NCI-H187 (cell line): ENCODE measurements at places on chromosomes 5 and 9.

GRCh38 chr5:156401804-156402203, 74.8 kb downstream of the SGCD start:
- DNase-seq: no peak

DNA sequence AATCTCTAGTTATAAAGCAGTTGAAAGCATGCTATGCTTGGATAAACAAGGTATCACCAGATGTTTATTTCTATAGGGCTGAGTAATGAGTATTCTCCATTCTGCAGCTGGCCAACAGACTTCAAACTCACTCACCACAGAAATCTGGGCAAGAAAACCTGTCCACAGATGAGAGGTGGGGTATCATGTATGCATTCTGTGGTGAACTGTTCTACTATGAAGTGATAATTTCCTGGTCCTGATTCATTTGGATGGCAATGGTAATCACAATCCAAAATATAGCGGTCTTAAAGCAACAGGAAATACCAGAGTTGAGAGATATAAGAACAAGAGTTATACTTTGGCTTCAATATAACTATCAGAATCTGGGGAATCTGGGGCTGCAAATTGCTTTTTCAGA, 65.9 kb upstream of the EFNA5 start:
- no peak for DNase-seq

GRCh38 chr9:92631452-92632343, 38.2 kb downstream of the IPPK start:
- no peak for DNase-seq

DNA sequence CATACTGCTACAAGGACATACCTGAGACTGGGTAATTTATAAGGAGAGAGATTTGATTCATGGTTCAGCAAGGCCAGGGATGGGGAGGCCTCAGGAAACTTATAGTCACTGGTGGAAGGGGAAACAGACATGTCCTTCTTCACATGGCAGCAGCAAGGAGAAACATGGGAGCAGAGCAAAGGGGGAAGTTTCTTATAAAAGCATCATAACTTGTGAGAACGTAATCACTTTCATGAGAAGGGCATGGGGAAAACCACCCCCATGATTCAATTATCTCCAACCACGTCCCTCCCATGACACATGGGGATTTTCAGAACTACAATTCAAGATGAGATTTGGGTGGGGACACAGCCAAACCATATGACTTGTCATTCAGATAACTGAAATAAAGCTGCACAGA, 100.9 kb downstream of the ST8SIA4 start:
- no peak for DNase-seq

- no peak for DNase-seq
These were observed 45.4 kb downstream of the NACC2 start for GRCh38 chr9:136049491-136050265.

DNA sequence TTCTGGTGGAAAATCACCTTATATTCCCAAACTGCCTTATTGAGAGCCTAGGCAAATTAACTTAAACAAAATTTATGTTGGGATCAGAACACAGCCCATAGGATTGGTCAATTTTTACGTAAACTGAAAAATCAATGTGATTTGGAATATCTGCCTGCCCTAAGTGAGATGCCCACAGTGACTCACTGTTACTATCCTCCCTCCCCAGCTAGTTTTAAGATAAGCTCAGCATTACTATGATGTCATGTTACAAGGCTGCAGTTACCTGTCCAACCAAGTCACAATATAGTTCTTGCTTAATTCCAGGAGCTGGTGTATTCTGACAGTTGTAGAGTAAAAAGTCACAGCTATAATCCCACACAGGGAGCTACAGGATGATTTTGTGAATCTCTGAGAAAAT, 23.1 kb downstream of the SKP1 start:
- no peak for DNase-seq

DNA sequence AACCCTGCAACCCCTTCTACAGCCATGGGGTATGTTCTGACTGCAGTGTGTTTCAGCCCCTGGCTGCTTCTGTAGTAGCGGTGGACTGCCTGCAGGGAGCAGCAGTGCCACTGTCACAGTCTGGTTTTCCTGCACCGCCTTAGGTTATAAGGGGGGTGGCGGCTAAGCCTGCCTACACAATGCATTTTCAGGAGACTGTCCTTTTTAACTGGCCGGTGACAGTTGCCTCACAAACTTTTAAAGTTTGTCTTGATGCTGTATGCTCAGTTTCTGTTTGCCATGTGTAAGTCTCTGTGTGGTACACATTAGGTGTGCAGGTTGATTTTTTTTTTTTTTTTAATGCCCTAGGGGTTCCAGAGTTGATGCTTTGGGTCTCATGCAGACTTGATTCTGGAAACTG, 53.0 kb downstream of the NUP214 start:
- no peak for DNase-seq

DNA sequence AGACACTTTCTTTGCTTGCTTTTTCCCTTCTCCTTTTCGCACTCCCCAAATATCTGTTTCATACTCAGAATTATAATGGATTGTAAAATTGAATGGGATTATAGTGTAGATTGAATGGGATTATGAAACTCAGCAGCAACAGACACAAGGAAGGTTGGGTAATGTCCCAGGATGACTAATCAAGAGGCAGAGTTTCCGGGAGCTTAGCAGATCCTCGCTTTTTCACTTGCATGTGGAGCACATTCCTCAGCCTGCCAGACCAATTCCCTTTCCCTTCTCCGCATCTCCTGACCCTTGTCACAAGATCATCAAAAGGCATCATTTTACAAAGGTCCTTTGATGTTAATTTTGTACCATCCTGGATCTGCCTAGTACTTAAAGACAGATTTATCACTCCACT, 55.1 kb upstream of the SLC1A1 start:
- DNase-seq: no peak

DNA sequence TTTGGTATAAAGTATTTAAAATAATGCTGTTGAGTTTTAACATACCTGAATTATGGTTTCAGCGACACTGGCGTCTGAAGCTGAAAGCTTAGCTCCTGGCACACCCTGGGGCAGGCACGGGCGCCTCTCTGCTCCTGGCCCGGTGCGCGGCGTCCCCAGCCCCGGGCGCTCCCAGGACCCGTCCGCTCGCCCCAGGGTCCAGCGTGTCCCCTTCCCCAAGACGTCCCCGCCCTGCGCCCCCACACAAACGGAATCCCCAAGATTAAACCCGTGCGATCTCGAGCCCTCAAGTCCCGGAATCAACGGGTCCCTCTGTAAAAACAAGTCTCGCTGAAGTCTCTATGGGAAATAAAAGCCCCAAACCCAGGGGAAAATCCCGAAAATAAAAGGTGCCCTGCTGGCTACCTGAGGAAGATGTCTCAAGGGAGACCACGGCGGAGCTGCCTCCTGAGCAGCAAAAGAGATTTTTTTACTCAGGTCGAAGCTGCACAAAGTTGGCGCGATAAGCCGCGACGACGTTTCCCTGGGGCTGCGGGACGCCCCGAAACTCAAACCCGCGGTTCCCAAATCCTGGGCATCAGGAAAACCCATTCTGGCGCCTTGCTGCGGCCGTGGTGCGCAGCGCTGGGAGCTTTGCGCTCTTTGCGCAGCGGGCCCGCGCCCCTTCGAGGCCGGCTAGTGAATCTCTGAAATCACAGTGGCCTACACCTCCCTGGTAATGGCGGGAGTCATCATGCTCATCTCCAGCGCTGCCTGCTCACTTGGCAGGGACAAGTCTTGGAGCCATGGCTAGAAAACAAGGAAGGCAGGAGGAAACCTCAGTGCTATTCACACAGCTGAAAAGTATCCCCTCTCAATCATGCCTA, 6.3 kb upstream of the IFNA8 start:
- DNase-seq: no peak

DNA sequence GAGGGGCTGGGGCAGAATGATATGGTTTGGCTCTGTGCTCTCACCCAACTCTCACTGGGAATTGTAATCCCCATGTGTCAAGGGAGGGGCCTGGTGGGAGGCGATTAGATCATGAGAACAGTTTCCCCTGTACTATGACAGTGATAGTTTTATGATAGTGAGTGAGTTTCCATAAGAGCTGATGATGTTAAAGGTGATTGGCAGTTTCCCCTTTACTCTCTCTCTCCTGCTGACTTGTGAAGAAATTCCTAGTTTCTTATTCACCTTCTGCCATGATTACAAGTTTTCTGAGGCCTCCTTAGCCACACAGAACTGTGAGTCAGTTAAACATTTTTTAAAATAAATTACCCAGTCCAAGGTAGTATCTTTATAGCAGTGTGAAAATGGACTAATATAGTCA, 120.4 kb upstream of the CDH9 start:
- no peak for DNase-seq

GRCh38 chr5:59772206-59772605, 121.3 kb downstream of the PDE4D start:
- no peak for DNase-seq

DNA sequence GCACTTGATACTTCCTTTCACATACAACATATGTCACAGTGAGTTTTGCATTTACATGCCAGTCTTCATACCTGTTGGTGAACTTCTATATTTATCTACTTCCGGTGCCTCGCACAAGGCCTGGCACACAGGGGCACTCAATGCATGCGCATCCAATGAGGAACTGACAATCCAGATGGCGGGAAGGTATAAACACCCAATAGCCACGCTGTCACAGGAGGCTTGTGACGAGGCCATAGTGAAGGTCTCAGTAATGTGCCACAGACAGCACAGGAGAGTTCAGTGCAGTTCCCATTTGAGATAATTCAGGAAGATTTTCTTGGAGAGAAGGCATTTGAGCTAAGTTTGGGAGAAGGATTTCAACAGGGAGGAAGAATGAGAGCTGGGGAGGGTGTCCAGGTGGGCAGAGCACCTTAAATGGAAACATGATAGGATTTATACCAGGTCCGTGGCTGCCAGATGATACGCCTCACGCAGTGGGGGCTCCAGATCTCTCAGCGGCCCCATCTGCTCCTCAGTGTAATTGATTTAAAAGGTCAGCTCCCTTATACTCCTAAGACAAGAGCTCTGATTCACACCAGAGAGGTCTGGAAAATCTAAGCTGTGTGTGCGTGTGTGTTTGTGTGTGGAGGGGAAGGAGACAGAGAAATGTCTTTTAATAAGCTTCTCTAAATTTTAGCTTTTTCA, 206.2 kb downstream of the DCP2 start:
- DNase-seq: no peak

GRCh38 chr9:131240047-131240921, 36.0 kb downstream of the FAM78A start:
- DNase-seq: no peak

DNA sequence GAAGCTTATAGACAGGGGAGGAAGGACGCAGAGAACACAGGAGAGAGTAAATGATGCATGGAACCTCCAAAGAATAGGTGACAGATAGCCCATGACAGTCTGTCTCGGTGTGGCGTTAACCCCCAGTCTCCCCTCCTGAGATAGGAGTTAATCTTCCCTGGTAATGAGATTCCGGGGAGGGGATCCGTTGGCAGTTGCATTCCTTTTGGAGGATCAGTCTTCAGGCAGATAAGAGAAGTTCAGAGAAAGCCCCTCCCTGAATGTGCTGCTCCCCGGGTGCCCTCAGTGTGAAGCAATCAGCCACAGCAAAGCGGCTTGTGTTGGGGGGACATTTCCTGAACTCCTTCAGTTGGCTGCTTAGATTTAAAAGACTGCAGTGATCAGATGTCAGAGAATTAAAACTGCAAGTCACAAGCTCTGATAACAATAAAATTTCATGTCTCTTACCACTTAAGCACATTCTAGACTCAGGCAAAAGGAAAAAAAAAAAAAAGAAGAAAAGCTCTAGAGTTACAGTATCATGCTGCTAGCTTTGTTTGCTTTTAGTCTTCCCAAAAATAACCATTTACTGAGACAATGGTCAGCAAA, 121.1 kb downstream of the EGFLAM start:
- DNase-seq: no peak

DNA sequence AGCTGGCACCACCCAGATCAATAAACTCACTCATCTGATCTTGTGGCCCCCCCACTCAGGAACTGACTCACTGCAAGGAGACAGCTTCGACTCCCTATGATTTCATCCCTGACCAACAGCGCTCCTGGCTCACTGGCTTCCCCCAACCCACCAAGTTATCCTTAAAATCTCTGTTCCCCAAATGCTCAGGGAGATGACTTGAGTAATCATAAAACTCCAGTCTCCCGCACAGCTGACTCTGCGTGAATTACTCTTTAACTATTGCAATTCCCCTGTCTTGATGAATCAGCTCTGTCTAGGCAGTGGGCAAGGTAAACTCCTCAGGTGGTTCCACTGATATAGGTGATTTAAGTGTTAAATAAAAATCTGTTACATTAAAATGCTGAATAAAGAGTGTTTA, 1.9 kb upstream of the TRIM32 start:
- no peak for DNase-seq

DNA sequence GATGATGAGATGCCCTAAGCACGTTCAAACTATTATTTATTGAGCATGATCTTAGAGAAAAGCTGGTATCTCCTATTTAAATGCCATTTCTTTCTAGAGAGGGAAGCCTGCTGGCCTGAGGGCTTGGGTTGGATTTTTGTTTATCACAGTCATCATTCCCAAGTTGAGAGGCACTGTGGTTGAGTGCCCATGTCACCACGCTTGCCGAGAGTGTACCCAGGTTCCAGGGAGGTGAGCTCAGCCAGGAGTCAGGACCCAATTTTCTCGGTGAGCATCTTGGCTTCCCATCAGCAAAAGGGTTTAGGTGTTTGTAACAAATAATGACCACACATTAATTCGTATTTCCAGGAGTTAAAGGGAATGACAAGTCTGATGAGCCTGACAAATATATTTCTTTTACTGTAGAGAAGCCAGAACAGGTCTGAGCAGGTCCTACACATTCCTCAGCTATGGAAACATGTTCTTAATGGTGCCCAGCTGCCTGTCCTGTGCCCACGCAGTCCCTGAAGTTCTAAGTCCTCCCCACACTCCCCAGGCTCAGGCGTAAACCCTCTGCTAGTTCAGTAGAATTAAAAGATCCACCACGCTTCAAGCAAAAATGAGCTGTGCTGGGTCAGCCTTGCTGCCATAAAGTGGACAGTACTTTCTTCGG, 258.9 kb upstream of the IRX2 start:
- no peak for DNase-seq

DNA sequence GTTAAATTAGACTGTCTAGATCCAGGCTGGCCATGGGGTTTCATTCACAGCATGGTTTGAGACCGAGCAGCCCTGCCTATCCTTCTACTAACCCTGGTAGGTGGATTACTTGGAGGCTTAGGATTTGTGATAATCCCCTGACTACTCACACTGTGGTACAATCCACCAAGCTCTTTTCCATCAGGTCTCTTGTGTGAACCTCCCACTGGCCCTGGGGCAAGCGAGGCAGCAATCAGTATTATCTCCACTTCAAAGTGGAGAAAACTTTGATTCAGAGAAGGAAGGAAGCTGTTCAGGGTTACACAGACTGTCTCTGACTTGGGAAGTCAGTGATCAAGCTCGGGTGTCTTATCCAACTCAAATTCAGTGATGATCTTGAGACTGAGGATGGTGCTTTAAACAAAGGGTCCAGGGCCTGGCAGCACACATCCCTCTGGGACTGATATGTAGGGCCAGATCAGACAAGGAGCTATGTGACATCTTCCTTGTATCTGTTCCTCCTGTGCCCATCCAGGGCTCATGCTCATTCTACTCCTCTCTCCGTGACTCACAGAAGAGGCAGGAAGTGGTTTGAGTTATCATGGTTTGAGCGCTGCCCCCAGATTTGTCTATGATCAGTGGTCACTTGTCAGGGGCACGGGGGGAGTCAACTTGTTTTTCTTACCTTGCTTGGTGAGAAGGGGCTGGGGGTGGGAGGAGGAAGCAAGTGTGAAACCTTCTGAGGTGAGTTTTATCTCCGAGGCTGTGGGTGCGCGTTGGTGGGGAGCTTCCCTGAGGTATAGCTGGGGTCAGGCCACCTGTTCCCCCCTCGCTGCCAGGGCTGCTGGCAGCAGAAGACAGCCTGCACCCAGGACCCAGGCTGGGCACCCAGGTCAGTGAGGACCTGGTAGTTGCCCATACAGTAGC, 48.6 kb downstream of the RGS3 start:
- no peak for DNase-seq

- no peak for DNase-seq
These were observed 563.9 kb upstream of the ADAMTS16 start for GRCh38 chr5:4576161-4576748.
